Activated CD4-positive, alpha-beta memory T cell treated with anti-CD3 and anti-CD28 coated beads, Interleukin-2, amount 10 ng/mL, durations not matched to agents 7 days and 5 days (primary cell): ENCODE measurements at places on chromosomes 7 and 10.

DNA sequence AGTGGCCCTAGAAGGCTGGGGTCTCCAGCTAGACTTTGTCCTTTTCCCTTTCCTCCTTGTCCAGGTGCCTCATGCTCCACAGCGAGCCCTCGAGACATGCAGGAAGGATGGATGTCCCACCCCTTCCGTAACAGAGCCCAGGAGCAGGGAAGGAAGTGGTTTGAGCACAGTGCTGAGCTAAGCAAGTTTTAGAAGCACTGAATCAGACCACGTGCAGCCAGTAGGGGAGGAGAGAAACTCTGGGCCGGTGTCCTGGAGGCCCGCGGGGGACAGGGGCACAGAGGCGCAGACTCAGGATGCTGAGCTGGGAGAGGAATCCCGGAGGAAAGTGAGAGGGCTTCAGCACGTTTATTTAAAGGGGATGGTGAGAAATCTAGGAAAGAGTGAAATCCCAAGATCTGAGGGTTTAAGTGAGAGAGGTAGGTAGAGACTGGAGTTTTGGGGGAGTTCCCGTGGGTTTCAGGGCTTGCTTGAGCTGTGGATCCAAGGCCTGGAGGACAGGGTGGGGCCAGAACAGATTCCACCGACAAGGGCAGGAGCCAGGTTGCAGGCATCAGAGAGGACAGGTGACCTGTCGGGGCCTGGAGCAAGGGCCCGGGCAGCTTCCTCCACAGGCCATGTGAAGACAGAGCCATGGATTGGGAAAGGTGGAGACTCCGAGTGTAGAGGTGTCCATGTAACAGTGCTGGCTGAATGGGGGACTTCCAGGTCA, 4.4 kb upstream of the IRF5 start:
- H3K4me3 ChIP-seq: peak overlapping the region; percentile 51
- H3K4me1 ChIP-seq: peaks cover 29% of the 10 kb centered on the region
- H3K27me3 ChIP-seq: peaks cover 7% of the 10 kb centered on the region

DNA sequence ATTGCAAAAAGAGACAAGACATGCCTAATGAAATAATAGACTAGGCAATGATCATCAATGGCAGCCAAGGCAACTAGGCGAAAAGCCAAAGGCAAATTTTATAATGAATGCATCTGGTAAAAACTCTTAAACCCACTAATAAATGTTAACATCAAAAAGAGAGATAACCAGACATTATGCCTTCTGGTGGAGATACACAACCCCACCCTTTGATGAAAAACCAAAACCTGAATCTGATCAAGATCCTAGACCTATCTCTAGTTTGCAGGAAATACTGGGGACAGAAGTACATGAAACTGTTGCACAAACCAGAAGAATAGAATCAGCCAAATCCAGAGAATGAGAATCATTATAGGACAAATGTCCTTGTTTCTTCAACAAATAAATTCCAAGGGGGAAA, 22.0 kb upstream of the GSAP start:
- no peaks in the 10 kb centered on the region for H3K36me3 ChIP-seq
- H3K27ac ChIP-seq: no peak overlapping the region
- H3K4me3 ChIP-seq: no peak overlapping the region

- H3K4me1 ChIP-seq: no peaks in the 10 kb centered on the region
- peaks cover 14% of the 10 kb centered on the region for H3K27me3 ChIP-seq
- no peak for DNase-seq
- no peak overlapping the region for H3K27ac ChIP-seq
- H3K4me3 ChIP-seq: no peak overlapping the region
- no peaks in the 10 kb centered on the region for H3K36me3 ChIP-seq
These were observed 32.2 kb upstream of the COL13A1 start for GRCh38 chr10:69769395-69769992.

GRCh38 chr7:44184206-44184872, 4.9 kb downstream of the GCK start:
- no peaks in the 10 kb centered on the region for H3K36me3 ChIP-seq
- no peak overlapping the region for H3K4me3 ChIP-seq
- peaks cover 9% of the 10 kb centered on the region for H3K27me3 ChIP-seq
- H3K27ac ChIP-seq: no peak overlapping the region

DNA sequence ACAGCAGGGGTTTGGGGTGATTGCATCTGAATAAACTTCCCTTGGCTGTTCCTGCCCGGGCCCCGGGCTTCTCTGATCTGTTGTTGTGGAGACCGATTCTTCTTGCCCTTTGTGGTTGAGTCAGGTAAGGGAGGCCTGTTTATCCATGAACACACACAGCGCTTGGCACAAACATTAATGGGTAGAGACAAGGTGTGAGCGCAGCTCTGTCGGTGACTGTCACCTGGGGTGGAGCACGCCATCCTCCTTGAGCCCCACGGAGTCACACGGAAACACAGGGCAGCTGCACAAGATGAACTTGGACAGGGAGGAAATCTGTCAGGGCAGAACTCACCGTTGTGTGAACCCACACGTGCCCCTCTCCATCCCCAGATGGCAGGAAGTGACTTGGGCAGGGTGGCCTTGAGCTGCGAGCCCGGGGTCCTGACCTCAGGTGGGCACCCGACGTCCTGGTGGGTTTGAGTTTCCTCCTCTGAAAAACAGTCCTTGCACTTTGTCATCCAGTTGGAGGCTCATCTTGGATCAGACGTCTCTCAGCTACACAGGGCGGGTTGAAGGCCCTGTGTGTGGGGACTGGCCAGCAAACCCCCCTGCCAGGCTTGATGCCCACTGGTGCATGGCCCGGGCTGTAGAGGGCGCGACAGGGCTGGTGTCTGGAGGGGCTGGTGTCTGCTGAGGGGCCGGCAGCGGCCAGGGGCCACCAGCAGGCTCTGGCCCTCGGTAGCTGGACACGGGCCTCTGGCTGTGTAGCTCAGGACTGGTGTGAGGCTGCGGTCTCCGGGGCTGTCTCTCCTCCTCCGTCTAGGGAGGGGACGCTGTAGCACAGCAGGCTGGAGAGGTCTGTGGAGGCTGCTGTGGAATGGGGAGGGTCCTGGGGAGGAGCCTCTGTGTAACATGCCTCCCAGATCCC, 24.2 kb upstream of the SHH start:
- no peak overlapping the region for H3K4me3 ChIP-seq
- no peaks in the 10 kb centered on the region for H3K36me3 ChIP-seq
- DNase-seq: no peak

GRCh38 chr7:2530071-2530987, 10.8 kb downstream of the LFNG start:
- peak; percentile 87 for DNase-seq
- H3K4me1 ChIP-seq: peaks cover 64% of the 10 kb centered on the region
- H3K27ac ChIP-seq: peak overlapping the region; percentile 96
- H3K36me3 ChIP-seq: peaks cover 32% of the 10 kb centered on the region
- H3K27me3 ChIP-seq: no peaks in the 10 kb centered on the region

GRCh38 chr10:117134056-117134305, 4.1 kb downstream of the VAX1 start:
- H3K27ac ChIP-seq: no peak overlapping the region
- H3K27me3 ChIP-seq: peaks cover 82% of the 10 kb centered on the region
- peaks cover 4% of the 10 kb centered on the region for H3K36me3 ChIP-seq
- H3K4me3 ChIP-seq: no peak overlapping the region
- peaks cover 9% of the 10 kb centered on the region for H3K4me1 ChIP-seq

- no peak for DNase-seq
- no peak overlapping the region for H3K27ac ChIP-seq
- no peaks in the 10 kb centered on the region for H3K4me1 ChIP-seq
- H3K4me3 ChIP-seq: no peak overlapping the region
- peaks cover 3% of the 10 kb centered on the region for H3K36me3 ChIP-seq
These were observed 38.5 kb downstream of the MGMT start for GRCh38 chr10:129505500-129506075.

GRCh38 chr10:43926875-43927406, 278.3 kb upstream of the ZNF32 start:
- no peaks in the 10 kb centered on the region for H3K4me1 ChIP-seq
- no peak overlapping the region for H3K27ac ChIP-seq
- no peaks in the 10 kb centered on the region for H3K36me3 ChIP-seq
- no peak for DNase-seq
- H3K4me3 ChIP-seq: no peak overlapping the region
